ENCODE measurements at places on chromosomes 7 and 10.

GRCh38 chr10:5502571-5503476, 3.5 kb upstream of the CALML5 start:
- no peak for ATAC-seq

DNA sequence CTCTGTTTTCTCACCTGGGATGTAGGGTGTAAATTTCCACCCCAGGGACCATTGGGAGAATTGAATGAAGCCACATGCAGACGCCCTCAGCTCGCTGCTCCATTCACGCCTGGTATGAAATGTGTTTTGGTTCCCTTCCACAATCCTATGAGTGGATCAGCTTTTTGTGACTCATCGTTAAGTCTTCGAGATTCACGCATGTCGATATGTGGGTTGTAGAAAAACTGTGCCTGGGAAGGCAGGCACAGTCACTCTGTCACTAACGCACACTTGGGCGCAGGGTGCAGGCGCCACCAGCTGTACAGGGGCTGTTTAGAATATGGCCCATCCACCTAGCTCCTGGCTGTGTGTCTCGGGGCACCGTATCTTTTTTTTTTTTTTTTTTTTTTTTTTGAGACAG, 64.2 kb upstream of the SH2B2 start:
- no peak for ATAC-seq

GRCh38 chr7:115478426-115478825, 552.1 kb downstream of the TFEC start:
- ATAC-seq = no peak

DNA sequence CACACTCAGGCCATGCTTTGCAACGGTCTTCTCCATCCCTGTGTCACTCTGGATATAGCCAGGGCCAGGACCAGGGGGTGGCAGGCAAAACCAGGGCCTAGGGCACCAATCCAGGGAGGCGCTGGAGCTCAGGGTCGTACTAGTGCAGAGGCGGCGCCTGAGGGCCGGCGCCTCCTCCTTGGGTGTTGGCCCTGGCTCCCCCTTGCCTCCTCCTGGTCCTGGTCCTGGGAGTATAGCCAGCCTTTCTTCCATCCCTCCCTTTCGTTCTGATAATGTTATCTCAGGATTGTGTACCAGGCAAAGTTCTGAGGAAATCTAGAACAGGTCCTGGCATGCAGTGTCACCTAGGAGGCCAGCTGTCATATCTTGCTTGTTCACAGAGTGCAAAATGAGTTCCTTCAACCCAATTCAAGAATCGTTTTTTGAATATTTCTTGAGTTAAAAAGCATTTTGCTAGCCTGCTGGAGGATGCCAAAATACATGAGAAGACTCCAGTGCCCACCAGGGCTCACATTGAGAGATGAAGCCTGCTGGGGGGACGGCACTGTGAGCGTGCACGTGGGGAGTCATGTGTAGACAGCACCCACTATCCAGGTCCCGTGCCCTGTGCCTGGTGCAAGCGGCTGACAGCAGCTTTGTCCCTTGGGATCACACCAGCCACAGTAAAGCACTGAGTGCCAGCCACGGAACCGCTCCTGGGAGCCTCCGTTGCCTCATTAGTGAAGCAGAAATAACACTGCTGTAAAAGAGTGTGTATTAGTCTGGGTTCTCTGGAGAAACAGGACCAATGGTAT, 106.9 kb upstream of the C7orf33 start:
- no peak for ATAC-seq

DNA sequence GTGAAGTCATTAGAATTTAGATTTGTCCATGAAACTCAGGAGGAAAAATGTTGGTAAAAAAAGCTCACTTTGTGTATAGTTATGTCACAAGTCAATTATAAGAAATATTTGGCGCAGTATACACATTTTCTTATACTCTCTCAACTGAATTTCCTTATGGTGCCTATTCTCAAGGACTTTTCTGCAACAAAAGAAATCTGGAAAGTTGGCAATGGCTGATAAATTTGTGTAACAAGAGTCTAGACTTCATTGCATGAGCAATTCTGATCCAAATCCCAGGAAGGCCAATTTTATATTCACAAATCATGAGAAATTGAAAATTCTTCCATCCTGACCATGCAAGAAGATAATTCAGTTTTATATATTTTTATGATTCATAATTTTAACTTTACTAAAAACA, 35.7 kb downstream of the PPP1R3A start:
- no peak for ATAC-seq

- ATAC-seq = no peak
Measured at GRCh38 chr7:78284945-78285344, 486.4 kb downstream of the PHTF2 start.
